ENCODE measurements at places on chromosomes 3 and 15. TPM values are rescaled to one million over a fixed set of nuclear protein-coding genes. Genes with fewer than 3 reads are reported as not detected.

Gene NMD3
- 42.4 TPM for total RNA-seq

Gene PDE8A
- 17.0 TPM for total RNA-seq

Gene KIF15
- total RNA-seq: 58.8 TPM

Gene GCNT3
- not detected for total RNA-seq

Gene CCDC9B
- total RNA-seq: 1.0 TPM

Gene SCAANT1
- total RNA-seq: not detected

Gene ATP8B4
- total RNA-seq: 6.8 TPM

Gene MESP2
- total RNA-seq: not detected

DNA sequence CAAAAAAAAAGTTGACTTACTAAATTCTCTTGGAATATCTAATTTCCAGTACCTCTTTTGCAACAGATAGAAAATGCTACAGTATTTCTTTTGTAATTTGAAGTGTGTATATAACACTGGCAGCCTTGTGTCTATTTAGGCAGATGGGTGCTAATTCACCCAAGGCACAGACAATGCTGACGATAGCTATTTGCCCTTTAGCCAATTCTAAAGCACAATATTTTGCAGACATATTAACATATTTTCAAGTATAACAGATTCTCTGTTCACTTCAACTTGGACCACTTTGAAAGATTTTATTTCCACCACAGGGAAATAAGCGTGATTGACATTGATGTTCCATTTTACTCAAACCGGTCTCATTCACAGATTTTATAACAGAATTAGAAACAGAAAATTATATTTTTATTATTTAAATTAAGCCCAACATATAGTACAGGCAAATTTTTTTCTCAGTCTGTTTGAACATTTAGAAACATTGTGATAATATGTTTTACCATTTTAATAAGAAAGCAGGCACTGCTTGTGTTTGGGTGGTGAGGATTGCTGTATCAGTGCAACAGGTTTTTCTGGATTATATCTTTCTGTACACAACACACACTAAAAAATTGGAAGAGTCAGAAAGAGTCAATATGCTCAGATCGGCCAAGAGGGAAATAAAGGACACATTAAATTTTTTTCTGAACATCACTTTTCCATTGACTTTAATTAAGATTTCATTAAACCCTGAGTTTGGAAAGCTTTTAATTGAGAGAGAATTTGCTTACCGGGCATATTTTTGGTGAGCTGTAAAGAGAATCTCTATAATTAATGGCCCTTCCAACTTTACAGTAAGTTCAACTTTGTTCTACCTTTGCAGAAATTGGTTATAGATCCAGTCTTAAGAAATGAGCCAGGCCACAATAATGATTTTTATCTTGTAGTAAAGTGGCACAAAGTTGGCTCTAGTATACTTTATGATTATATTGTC is 327.3 kb upstream of the NR2F2 start:
- no peak overlapping the region for H3K4me3 ChIP-seq
- H3K27me3 ChIP-seq: peaks cover 42% of the 10 kb centered on the region
- no peaks in the 10 kb centered on the region for H3K4me1 ChIP-seq
- DNase-seq: no peak

DNA sequence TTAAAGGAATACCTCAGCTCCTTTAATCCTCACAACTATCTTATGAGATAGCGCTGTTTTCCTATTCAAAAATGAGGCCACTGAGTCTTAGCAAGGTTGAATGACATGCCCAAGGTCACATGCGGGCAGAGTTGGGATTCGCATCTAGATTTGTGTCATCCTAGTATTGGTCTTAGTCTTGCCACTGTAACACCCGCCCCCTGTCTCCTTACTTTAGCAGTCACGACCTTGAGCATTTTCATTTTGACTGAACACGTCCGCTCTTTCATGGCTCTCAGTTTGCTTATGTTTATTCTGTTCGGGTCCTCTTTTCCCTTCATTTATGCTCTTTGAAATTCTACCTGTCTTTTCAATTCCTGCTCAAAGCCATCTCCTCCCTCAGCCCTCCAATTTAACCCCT is 112.5 kb upstream of the CADPS start:
- no peak for DNase-seq
- no peak overlapping the region for H3K27ac ChIP-seq
- no peaks in the 10 kb centered on the region for H3K4me1 ChIP-seq
- H3K4me3 ChIP-seq: no peak overlapping the region

- DNase-seq: no peak
- peaks cover 28% of the 10 kb centered on the region for H3K36me3 ChIP-seq
- no peak within 1 kb of the TSS for H3K4me3 ChIP-seq
Observed at GRCh38 chr15:63597038-63597790, at the start of gene FBXL22. TSS of gene FBXL22 (plus strand) at chr15:63597387. CDS start at chr15:63597393, 6 bp downstream.

GRCh38 chr3:33795856-33796536 is 2.4 kb upstream of the PDCD6IP start:
- no peak overlapping the region for H3K4me3 ChIP-seq
- no peak overlapping the region for H3K27ac ChIP-seq
- DNase-seq: no peak
- peaks cover 36% of the 10 kb centered on the region for H3K4me1 ChIP-seq

DNA sequence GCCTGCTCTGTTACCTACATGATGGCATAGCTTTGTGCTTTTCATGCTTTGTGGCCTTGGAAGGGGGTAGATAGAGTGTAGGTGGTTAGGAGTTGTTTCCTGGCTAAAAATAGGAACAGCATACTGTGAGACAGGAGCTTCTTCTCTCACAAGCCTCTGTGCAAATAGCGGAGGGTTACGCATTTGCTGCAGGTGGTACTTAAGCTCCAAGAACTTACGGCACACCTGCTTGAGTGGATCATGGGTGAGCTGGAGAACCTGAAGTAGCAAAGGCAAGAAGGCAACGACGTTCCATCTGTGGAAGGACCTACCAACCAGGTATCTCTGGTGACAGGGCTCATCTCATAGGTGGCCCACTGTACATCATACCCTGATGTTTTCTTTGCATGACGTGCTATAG is 66.0 kb downstream of the ST6GAL1 start:
- H3K4me1 ChIP-seq: peaks cover 26% of the 10 kb centered on the region
- no peaks in the 10 kb centered on the region for H3K27me3 ChIP-seq
- peaks cover 44% of the 10 kb centered on the region for H3K36me3 ChIP-seq
- H3K27ac ChIP-seq: no peak overlapping the region

GRCh38 chr3:132145833-132146232 is 111.0 kb upstream of the CPNE4 start:
- no peak overlapping the region for H3K4me3 ChIP-seq
- H3K27ac ChIP-seq: no peak overlapping the region
- H3K4me1 ChIP-seq: no peaks in the 10 kb centered on the region
- DNase-seq: no peak

DNA sequence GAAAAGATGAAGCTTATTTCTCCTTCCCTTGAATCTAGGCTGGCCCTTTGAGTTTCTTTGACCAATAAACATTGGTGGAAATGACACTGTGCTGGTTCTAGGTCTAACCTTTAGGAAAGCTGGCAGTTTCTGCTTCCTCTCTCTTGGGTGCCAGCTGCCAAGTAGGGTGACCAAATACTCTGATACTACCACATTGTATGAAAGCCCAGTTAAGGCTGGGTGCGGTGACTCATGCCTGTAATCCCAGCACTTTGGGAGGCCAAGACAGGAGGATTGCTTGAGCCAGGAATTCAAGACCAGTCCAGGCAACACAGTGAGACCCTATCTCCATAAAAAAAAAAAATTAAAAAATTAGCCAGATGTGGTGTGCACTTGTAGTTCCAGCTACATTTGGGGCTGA is 320.7 kb downstream of the ZNF621 start:
- no peak overlapping the region for H3K27ac ChIP-seq
- DNase-seq: no peak
- peaks cover 5% of the 10 kb centered on the region for H3K27me3 ChIP-seq
- no peaks in the 10 kb centered on the region for H3K36me3 ChIP-seq
- no peaks in the 10 kb centered on the region for H3K4me1 ChIP-seq

- H3K4me3 ChIP-seq: no peak overlapping the region
- no peak overlapping the region for H3K27ac ChIP-seq
- H3K27me3 ChIP-seq: peaks cover 11% of the 10 kb centered on the region
- H3K4me1 ChIP-seq: no peaks in the 10 kb centered on the region
Observed at GRCh38 chr3:171838218-171838720, 4.9 kb upstream of the TMEM212 start.

DNA sequence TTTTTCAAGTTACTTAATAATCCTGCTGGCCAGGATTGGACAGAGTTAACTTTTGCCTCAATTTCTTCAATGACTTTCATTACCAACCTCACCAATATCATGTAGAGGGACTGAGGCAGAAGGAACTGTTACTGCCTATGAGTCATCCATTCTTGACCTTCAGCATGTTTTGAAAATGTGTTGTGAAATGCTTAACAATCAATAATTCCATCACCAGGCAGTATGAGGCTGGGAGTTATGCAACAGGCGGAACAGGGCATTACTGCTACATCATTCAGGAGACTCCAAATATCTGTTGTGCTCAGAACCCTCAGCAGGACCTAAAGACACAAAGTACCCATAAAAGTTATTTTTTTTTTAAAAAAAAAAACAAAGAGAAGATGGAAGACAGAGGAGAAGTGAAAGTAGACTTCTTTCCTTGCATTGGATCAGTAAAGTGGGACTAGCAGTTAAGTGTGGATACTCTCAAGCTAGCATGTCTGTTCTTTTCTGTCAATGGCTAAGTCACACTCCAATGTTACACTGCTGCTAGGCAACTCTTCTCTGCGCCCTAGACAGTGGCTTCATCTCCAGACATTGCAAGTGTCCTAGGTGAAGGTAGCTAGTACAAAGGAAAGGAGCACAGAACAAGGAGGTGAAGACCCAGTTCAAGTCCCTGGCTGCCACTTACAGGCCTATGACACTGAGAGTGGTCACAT is 184.9 kb upstream of the LPP start:
- no peaks in the 10 kb centered on the region for H3K36me3 ChIP-seq
- peaks cover 38% of the 10 kb centered on the region for H3K4me1 ChIP-seq
- DNase-seq: no peak
- no peak overlapping the region for H3K27ac ChIP-seq
- H3K4me3 ChIP-seq: no peak overlapping the region
- H3K27me3 ChIP-seq: peaks cover 7% of the 10 kb centered on the region

GRCh38 chr3:154764856-154765640 is 315.1 kb upstream of the MME start:
- no peak overlapping the region for H3K4me3 ChIP-seq
- H3K4me1 ChIP-seq: no peaks in the 10 kb centered on the region
- no peaks in the 10 kb centered on the region for H3K27me3 ChIP-seq
- no peaks in the 10 kb centered on the region for H3K36me3 ChIP-seq

- no peak overlapping the region for H3K4me3 ChIP-seq
- no peaks in the 10 kb centered on the region for H3K4me1 ChIP-seq
- H3K27me3 ChIP-seq: peaks cover 18% of the 10 kb centered on the region
- no peaks in the 10 kb centered on the region for H3K36me3 ChIP-seq
- DNase-seq: no peak
Observed at GRCh38 chr3:14388201-14388600, 14.2 kb upstream of the SLC6A6 start.

DNA sequence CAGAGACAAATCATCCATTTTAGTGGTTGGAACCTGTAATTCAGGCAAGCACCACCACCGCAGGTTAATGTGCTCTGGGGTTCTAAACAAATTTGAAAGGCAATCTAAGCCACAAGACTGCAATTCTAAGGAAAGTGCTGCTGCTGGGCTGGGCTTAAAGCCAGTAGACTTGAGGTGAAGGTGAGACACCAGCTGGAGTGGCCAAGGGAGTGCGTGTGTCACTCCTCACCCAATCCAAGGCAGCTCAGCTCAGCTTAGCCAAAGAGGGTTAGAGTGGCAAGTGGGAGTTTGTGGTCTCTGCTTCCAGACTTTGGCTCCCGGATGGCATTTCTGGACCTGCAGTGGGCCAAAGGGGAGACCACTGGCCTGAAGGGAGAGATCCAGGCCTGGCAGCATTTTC is 1655.6 kb downstream of the SI start:
- no peaks in the 10 kb centered on the region for H3K4me1 ChIP-seq
- H3K36me3 ChIP-seq: no peaks in the 10 kb centered on the region
- no peak overlapping the region for H3K4me3 ChIP-seq
- DNase-seq: no peak
- no peak overlapping the region for H3K27ac ChIP-seq

- H3K4me3 ChIP-seq: no peak overlapping the region
- H3K27ac ChIP-seq: no peak overlapping the region
- no peak for DNase-seq
- H3K4me1 ChIP-seq: no peaks in the 10 kb centered on the region
- H3K36me3 ChIP-seq: peaks cover 2% of the 10 kb centered on the region
- H3K27me3 ChIP-seq: no peaks in the 10 kb centered on the region
Observed at GRCh38 chr3:31431321-31431720, 101.4 kb upstream of the STT3B start.

GRCh38 chr3:159779883-159780282 is 208.8 kb upstream of the IL12A start:
- no peak overlapping the region for H3K27ac ChIP-seq
- H3K4me3 ChIP-seq: no peak overlapping the region
- DNase-seq: no peak
- no peaks in the 10 kb centered on the region for H3K4me1 ChIP-seq
- H3K27me3 ChIP-seq: peaks cover 12% of the 10 kb centered on the region
